ENCODE measurements at places on chromosomes 5 and 9.
A peak's percentile ranks its signal among the peaks of the same experiment; 100 is the strongest.

DNA sequence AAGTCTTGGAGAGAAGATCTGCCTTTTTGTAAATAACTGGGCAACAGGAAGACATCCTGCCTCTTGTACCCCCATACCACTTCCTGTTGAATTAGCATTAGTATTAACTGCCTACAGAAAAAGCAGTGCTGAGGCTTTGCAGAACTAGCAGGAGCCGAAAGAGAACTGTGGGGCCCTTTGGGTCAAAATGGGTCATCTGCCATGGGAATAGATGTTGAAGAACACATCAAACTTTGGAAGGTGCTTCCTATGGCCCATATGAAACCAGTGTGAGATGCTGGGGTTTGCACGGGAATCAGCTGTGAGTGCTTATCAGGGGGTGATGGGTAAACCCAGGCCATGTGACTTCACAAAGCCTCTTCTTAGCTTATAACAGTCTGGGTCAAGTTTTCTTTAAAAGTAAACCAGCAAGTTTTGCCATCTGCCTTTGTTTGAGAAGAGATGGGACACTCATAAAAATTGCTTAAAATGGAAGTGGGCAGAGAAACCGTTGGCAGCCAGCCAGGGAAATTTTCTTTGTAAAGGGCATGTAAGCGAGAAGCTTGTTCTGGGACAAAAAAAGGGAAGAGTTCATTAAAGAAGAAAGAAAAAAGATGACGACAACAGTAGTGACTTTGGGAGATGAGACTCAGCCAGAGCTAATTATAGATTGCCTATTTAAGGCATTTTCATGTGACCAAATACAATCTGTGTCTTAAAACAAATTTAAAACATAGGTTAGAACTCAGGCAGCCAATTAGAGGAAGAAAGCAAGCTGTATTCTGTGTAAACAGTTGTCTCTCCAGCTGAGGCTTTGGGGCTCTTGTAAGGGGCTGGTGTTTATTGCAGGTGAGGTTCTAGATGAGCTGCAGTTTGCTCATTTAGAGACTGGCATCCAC is 4.4 kb downstream of the SLC25A25 start:
- DNase-seq, result peak; percentile 80

DNA sequence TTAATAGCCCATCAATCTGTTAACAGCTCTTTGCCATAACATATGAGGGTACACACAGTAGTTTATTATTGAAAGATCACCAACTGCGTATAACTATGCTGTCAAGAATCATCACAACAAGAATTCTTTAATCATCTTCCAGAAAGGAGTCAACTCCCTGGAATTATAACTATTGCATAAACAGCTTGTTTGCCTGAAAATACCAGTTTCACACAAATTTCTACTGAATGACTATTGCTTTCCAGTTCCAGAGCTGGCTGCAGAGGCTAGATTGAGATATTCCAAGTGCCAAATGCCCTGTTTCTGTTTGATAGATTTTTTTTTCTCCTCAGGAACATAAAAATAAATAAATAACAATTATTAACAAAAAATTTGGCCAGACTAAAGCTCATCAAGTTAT is 444.7 kb downstream of the TLE1 start:
- no peak for DNase-seq

DNA sequence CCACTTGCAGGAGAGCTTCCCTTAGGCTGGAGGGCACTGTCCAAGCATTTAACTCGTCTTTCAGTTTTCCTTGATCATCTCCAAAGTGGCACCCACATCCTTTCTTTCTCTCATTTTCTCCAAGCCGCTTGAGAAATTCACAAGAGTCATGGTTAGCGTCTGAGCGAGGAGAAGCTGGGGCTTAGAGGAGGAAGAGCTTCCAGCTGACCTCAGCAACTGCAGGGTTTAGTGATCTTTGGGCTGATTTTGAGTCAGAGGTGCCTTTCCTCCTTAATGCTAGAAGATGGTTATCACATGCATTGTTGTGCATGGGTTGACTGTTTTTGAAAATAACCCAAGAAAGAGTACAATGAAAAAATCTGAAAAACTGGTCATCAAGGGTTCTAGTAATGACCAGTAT is 134.7 kb downstream of the GADD45G start:
- no peak for DNase-seq

DNA sequence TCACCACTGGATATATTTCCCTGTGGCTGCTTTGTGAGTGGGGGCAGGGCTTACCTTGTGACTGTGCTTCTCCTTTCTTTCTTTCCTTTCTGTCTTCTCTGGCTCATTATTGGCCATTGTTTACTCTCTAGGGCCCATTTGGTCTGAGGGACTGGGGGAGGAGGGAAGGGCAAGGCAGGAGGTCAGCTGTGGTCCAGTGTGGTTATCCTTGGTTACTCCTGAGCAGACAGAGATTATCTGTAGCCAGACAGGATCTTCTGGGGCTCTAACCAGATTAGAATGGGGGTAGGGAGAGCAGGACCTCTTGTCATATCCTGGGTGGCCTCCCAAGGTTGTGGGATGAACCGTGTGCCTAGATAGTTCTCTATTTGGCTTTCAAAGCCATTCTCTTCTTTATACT is 71.2 kb downstream of the ANKRD55 start:
- DNase-seq, result no peak

GRCh38 chr9:96420468-96421219 is 2.5 kb upstream of the ZNF367 start:
- DNase-seq, result no peak

- no peak for DNase-seq
Measured at GRCh38 chr9:105006514-105006913, 78.6 kb upstream of the ABCA1 start.

GRCh38 chr5:109922381-109922995 is 232.8 kb downstream of the MAN2A1 start:
- no peak for DNase-seq

- peak; percentile 19 for DNase-seq
Measured at GRCh38 chr5:143085319-143085917, 315.2 kb downstream of the ARHGAP26 start.

DNA sequence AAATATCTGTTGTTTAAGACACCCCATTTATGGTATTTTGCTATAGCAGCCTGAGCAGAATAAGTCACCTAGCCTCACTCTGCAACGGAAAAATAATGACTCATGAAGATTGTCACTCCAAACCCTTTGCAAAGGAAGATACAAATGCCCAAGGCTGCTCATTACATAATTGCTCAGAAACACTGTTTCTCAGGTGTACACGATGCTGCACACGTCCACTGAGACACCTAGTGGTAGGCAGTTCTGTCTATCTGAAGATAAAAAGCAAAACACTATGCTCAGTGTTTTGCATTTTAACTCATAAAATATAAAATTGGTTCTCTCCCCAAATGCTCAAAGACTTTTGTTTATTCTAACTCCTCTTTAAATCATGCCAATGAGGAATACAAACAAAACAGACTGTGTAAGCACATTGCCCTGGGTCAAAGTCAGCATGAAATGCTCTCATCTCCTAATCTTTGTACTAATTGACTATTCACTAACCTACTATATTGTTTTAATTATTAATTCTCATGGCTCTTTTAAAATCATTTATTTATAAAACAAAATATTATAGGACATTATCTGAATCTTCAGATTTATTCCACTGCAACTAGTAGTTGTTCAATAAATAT is 7.7 kb upstream of the TSLP start:
- DNase-seq, result peak; percentile 10

DNA sequence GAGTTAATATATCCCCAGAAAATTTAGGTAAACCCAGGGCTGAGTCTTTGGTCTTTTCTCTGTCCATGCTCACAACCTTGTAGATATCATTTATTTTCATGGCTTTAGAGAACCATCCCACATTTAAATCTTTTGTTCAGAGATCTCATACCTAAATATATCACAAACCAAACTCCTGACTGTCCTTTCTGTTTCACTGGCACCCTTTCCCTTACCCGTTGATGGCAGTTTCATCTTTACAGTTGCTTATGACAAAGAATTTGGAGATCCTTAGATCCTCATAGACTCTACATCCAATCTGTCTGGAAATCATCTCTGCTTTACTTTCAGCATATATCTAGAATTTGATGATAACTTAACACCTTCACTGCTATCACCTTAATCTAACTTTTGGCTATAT is 19.2 kb downstream of the RNF180 start:
- no peak for DNase-seq

- DNase-seq, result no peak
Measured at GRCh38 chr5:79955356-79955895, 35.6 kb downstream of the MTX3 start.

- no peak for DNase-seq
Measured at GRCh38 chr5:146007989-146008388, 71.6 kb downstream of the SH3RF2 start.

DNA sequence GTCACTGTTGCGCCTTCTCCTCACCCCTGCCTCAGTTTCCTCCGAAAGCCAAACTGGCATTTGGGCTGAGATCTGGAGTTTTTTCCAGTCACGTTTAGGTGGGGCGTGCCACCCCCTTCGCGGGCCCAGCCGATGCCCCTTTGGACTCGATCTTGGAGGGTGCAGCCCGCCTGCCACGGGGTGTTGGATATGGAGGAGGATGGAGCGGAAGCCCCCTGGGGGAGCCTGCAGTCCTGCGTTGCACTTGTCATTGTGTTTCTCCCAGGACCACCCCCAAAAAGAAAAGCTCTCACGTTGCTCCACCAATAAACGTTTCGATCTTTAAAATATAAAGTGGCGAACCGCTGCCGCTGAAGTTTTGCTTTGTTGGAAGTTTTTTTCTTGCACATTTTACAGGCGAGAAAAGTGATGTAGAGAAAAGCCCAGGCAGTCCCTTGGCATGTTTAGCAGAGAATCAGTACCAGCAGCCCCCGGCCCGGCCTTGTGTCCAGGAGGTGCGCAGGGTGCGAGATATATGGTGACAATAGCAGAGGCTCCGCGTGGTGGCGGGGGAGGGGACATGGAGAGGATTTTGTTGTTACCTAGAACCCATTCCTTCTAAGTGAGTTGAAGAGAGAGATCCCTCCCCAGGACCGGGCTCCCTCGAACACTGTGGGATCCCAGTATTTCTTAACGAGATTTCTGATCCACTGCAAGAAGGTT is 681 bp downstream of the F2R start:
- peak; percentile 2 for DNase-seq

- DNase-seq, result no peak
Measured at GRCh38 chr5:107319901-107320300, 350.8 kb downstream of the EFNA5 start.

- peak; percentile 67 for DNase-seq
Measured at GRCh38 chr9:91837981-91838731, 111.9 kb downstream of the ROR2 start.

DNA sequence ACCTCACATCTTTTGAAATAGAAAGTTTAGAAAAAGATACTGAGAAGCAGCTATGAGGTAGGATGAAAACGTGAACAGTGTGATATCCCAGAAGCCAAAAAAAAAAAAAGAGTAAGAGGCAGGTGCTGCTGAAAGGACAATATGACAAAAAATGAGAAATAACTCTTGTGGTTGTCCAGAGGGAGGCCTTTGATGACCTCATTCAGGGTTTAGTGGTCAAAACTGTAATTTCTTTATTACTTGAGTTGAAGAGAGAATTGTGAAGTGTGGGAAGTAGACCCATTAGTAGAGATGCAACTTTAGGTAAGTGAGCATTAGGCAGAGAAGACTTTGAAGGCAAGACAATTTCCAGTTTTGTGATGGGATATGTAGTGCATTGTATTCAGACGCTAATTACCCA is 1306.3 kb upstream of the ACO1 start:
- DNase-seq, result no peak

- DNase-seq, result no peak
Measured at GRCh38 chr5:11491404-11492075, 412.7 kb downstream of the CTNND2 start.

- DNase-seq, result no peak
Measured at GRCh38 chr9:93865245-93865644, 89.9 kb downstream of the BARX1 start.

- DNase-seq, result peak; percentile 7
Measured at GRCh38 chr9:22037954-22038690, 29.0 kb upstream of the CDKN2B start.

- no peak for DNase-seq
Measured at GRCh38 chr9:31166516-31166915, 1217.9 kb upstream of the ACO1 start.

DNA sequence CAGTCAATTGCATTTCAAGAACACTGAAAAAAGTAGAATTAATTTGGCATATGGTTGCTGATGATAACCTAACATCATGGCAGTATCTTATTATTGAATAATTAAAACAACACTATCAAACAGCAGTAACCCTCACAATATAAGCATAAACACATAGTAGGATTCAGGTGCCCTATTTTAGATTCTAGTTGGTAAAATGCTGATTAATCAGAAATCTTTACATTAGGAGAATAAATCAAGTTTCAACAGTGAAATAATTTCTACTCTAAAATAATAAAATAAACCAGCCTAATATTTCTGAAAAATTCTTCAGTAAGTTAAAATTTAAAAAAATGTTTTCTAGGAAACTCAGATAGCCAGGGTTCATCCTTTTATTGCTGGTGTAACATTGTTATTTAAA is 76.4 kb upstream of the NUDT12 start:
- no peak for DNase-seq

- DNase-seq, result no peak
Measured at GRCh38 chr5:65070026-65070425, 301.3 kb downstream of the CWC27 start.

DNA sequence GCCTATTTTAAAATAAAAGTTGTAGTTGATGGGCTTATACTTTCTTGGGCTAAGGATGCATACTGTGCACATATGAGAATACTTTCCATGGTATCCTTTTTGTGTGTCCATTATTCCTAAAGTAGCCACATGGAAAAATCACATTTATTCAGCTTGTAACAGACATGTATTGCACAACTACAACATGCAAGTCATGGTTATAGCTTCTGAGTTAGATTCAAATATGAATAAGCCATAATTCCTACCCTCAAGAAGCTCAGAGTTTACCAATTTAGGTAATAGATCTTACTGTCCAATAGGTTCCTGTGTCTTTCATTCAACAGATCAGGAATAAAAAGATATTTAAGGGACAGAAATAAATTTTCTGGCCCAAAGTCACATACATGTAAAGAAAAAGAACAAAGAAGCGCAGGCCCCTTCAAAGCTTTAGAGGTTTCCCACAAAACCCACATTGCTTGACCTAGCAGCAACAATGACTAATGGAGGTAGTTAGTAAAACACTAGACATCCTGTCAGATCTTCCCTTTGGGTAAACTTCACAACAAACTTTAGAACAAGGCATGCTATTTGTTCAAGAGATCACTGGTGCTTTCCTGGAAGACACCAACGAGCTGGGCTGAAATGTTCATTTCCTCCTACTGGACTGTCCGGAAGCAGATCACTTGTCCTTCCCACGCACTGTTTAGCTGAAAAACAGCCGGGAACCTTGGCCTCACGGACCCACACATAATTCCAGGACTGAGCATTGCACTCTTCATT is 78.4 kb upstream of the ITGA1 start:
- no peak for DNase-seq

DNA sequence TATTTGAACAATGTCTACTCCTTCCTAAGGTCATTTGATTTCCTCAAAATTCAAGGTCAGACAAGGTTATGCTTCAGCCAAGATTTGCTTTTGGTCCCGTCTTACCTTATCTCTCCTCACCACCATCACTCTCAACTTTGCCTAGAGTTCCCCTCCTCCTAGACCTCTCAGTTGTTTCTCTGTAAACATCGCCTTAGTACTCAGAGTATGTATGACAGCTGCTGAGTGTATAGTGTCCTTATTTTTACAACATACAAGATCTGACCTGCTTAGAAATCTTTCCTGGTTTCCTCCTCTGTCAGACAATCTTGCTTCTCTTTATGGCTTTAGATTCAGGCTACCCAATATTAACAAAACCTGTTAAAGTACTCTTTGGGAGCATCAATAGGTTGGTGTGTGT is 50.0 kb upstream of the C6 start:
- DNase-seq, result no peak
